ENCODE measurements at places on chromosomes 16 and 17.

DNA sequence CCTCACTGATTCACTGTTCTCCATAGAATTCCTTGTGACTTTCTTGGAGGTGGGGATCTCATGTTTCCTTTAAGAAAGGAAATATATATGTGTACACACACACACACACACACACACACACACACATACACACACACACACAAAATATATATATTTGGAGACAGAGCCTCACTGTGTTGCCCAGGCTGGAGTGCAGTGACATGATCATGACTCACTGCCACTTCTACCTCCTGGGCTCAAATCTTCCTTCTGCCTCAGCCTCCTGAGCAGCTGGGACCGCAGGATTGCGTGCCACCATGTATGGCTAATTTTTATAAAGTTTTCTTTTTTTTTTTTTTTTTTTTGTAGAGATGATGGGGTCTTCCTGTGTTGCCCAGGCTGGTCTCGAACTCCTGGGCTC, 45.9 kb downstream of the CDH13 start:
- DNase-seq, result no peak

DNA sequence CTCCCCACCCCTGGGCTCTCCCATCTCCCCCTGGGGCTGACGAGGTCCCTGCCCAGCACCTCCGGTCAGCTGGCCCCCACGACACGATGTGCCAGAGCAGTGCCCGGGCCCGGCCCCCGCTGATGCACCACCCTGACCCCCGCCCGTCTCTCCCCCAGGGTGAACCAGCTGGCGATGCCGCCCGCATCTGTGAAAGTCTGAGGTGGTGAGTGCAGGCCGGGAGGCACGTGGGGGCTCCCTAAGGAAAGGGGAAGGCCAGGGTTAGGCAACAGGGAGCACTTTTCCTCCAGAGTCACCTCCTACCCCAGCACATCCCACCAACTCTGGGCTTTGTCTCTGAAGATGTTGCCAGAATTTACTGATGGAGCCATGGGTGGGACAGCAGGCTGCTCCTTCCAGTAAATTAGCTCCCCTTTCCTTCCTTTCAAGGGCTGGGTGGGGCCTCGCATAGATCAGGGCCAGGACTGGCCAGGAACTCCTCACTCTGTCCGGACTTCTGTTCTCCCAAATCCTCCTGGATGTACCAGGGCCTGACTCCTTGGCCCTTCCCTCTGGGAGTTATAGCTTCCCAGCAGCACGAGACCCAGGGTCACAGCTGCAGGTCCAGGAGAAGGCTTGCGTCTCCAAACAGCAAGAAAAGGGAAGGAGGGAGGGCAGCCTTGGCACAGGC, 18.3 kb downstream of the MYBBP1A start:
- DNase-seq, result no peak

GRCh38 chr17:13374203-13375143, 227.3 kb downstream of the HS3ST3A1 start:
- no peak for DNase-seq

- no peak for DNase-seq
Observed at GRCh38 chr16:78703936-78704335, 604.5 kb downstream of the WWOX start.

DNA sequence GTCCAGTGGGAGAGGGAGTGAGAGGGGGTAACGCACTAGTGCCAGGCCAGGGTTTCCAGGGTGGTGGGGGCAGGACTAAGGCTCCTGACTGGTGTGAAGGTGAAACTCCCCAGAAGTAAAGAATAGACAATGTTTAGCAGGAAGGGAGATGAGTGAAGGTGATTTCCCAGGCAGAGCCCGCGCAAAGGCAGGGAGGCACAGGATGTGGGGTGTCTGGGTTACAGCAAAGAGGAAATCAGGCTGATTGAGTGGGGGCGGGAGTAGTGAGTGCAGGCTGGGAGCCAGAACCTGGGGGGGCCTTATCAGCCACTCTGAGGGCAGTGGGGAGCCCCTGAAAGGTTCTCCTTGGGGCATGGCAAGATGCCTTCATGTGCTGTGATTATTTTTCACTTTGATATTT, 167.5 kb downstream of the UTP18 start:
- DNase-seq, result peak; percentile 6

DNA sequence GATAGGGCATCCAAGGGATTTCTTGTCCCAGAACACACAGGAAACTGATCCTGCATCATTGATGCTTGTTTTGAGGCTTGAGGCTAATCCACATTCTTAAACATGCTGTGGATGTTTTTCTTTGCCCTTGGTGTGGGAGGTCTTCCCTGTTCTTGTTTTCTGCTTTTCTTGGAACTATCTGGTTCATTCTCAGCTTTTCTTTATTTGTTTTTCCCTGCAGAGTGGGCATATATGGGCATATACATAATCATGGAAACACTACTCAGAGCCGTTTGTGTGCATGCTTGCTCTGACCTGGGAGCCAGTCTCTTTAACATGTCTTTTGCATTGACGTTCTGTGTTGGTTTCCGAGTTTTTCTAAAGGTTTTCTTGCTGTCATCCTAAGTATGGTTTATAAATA, 300.0 kb downstream of the SNX29 start:
- DNase-seq, result no peak
